Fibroblast of skin of right quadriceps (primary cell): ENCODE measurements at places on chromosomes 6 and 20.

GRCh38 chr20:19777981-19778380 is 19.9 kb downstream of the RIN2 start:
- DNase-seq, result no peak

DNA sequence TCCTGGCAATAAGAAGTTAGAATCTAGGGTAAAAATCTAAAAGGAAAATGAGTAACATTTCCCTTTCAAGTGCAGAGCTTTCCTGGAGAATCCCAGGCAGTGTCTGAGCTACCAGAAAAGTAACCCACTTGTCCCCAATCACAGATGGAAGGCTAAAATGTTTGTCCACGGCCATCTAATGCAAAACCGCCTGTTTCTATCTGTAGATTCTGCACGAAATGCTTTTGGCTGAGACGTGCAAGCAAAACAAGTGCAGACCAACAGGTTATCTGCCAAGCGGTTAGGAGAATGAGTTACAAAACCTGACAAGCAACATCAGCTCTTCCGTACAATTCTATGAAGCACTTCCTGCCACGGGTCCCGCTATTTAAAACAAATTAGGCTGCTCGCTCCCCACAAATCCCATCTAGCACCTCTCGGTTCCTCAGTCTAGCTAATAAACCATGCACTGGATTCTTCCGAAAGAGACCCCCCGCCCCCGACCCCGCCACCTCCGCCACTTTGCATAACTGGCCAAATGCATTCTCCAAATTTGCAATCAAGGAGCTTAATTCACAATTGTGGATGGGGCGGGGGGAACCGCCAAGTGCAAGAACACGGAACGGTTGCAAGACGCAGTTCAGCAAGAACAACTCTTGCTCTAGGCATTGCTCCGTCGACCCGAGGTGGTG is 1.4 kb downstream of the ELOVL5 start:
- DNase-seq, result peak; percentile 16

- DNase-seq, result no peak
These were observed 124.3 kb downstream of the FAXC start for GRCh38 chr6:99225172-99225571.

GRCh38 chr6:21970569-21971300 is 326.1 kb downstream of the PRL start:
- DNase-seq, result no peak

DNA sequence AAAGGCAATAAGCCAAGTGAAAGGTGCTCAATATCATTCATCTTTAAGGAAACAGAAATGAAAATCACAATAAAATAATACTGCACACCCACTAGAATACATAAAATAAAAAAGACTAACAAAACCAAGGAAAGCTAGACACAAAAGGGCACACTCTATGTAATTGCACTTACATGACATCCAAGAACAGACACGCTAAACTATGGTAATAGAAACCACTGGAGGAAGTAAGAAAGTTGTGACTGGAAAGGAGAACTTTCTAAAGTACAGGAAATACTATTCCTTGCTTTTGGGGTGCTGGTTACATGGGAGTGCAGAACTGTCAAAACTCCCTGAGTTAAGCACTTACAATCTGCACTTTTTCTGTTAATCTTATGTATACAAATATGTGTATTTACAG is 253.7 kb upstream of the RUNX2 start:
- no peak for DNase-seq

DNA sequence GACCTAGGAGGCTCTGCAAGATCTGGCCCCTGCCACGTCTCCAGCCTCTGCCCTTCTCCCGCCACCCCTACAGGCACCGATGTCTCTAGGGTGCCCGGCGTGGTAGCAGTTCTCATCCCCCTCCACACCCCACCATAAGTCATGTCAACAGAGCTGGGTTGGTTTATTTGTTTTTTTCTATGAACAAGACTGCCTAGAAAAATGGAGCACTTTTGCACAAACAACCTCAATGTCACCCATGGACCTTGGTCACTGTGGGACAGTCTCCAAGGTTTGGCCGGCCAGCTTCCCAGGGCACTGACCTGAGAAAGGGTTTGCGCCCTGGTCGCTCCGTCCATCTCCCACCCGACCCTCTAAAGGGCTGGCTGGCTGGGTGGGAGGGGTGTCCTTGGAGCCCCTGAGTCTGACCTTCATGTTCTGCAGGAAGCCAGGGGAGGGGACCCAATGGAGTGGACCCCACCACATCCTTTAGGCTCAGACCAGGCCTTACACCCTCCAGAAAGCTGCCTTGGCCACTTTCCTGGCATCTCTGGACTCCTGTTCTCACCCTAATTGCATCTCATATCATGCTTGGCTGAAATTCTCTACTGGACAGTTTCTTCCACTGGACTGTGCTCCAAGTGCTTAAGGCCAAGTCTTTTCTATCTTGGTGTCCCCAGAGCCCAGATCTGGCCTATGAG is 104.8 kb upstream of the PTPN1 start:
- DNase-seq, result no peak

DNA sequence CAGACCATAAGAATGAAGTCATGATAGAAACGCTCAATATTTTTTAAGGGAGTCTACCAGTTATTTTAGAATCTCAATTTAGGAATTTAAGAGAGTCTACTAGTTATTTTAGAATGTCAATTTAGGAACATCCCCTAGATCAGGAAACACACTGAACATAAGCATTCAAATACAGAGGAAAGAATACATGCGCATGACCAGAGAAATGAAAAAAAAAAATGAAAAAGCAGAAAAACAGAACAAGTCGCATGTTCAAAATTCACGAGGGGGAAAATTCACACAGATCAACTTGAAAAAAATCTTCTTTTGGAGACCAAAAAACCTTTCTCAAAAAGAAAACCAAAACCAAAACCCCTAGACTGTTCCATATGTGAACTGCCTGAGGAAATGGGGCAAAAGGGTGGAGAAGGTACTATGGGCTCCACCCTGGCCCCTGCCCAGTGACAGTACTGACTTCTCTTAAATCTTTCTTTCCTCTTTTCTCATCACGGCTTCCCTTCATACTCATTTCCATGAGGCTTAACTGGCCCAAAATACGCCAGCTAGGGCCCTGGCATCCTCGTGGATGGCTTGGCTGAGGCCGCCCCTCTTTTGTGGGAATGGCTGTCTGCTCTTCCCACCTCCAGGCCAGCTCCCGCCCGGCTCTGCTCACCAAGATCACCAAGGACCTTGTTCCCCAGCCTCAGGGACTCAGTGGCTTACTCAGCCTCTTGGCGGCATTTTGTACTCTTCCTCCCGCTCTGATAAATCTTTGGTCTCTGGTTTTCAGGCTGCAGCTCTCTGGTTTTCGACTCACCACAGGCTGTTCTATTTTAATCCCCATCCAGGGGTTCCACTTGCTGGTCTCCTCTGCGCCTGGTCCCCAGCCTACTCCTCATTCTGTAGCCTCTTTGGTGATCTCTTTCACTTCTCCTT is 11.2 kb downstream of the ZBTB2 start:
- no peak for DNase-seq

GRCh38 chr20:57868310-57868709 is 158.5 kb upstream of the PMEPA1 start:
- no peak for DNase-seq

- DNase-seq, result no peak
These were observed at the start of gene R3HDML for GRCh38 chr20:44336725-44337380. Gene R3HDML (plus strand): TSS chr20:44337043. CDS start chr20:44337158, 115 bp downstream.

GRCh38 chr20:10411673-10412072 is 22.3 kb downstream of the MKKS start:
- no peak for DNase-seq

DNA sequence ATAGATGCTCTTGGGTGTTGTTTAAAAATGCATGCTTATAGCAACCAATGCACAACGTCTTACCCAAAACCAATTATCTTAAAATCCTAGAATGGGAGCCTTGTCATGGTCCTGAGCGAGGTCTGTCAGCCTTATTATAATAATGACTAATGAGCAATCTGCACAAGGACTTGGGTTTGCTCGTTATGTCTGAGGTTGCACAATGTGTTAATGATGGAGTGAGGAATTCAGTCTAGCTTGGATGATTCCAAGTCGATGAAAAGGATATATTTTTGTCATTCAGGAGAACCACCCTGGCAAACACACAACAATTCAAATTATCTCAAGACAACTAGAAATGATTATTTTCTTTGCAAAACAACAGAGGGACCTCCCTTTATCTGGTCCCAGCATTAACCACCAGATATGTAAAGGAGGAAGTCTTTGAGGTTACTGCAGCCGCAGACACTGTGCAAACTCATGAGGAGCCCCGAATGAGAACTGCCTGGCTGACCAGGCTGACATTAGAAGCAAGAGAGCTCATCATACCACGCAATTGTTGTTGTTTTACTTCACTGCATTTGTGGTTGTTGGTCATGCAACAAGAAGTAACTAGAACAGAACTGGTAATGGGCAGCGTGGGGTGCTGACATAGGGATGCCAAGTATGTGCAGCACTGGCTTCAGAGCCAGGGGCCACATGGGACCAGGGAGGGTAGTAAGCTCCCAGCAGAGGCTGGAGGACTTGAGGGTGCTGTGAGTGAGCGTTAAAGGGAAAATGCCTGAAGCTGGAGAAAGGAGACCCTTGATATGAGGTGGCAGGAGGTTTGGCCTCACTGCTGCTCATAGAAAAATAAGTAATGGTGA is 488.3 kb downstream of the CDH26 start:
- no peak for DNase-seq

- peak; percentile 89 for DNase-seq
These were observed 107.8 kb downstream of the NFATC2 start for GRCh38 chr20:51434580-51435247.

DNA sequence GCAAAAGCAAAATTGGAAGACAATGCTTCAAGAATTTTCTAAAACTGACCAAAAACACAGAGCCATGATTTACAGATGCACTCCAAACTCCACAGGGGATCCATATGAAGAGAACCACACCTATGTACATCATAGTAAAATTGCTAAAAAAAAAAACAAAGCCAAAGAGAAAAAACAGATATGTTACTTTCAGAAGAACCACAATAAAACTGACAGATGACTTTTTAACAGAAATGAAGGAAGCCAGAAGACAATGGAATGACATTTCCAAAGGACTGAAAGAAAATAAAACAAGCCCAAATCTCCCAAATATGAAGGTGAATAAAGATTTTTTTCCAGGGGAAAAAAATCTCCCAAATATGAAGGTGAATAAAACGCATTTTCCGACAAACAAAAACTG is 17.5 kb downstream of the TRERF1 start:
- no peak for DNase-seq

- no peak for DNase-seq
These were observed 18.4 kb upstream of the SPAG4 start for GRCh38 chr20:35597186-35597585.
